ENCODE measurements at places on chromosomes 1 and 21.

- no peak for DNase-seq
Measured at GRCh38 chr1:153238527-153238926, 21.0 kb upstream of the LORICRIN start.

- no peak for DNase-seq
Measured at GRCh38 chr1:7646164-7646563, 124.9 kb upstream of the VAMP3 start.

GRCh38 chr21:46634427-46634826 is 1.0 kb upstream of the PRMT2 start:
- DNase-seq: no peak

DNA sequence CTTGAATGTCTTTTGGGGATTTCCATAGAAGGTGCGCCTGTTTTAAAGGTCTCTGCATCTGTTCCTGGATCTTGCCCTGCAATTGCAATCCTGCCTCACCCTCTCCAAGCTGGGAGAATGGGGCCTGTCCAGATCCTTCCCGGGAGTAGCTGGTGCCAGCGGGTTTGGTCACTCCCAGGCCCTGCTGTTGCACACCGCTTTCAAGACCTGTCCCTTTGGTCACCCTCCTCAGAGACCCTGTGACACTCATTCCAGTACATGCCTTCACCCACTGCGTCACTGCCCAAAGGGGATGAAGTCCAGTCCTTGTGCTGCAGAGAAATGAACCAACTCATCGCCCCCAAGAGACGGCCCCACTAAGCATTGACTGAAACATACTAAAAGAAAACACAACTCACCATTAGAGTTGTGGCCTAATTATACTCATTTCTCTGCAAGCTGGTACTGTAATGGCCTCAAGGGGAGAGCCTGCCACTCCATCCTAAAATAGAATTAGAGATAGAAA is 1.9 kb upstream of the IRF2BP2 start:
- no peak for DNase-seq

- no peak for DNase-seq
Measured at GRCh38 chr1:35247256-35247655, 21.3 kb upstream of the ZMYM4 start.

DNA sequence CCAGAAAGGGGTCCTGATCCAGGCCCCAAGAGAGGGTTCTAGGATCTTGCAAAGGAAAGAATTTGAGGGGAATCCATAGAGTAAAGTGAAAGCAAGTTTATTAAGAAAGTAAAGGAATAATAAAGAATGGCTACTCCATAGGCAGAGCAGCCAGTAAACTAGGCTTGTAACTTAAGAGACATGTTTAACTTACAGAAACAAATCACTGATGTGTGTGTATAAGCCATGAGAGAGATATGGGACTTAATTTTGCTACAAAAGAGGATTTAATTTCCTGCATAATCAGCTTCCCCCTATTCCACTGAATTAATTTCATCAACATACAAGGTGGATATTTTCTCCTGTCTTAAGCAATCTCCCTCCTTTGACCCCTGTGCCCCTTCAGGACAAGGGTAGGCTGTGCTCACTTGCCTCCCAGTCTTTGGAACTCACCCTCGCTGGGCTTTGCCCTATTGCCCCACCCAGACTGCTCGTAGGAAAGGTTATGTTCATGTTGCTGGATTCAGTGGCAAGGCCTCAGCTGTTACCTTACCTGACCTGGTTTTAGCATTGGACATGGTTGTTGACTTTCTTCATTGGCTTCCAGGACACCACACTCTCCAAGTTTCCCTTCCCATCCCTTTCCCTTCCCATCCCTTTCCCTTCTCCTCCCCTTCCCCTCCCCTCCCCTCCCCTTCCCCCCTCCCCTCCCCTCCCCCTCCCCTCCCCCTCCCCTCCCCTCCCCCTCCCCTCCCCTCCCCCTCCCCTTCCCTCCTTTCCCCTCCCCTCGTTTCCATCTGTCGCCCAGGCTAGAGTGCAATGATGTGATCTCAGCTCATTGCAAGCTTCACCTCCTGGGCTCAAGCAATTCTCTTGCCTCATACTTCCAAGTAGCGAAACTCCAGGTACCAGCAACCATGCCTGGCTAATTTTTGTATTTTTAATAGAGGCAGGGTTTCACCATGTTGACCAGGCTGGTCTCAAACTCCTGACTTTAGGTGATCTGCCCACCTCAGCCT is 44.6 kb downstream of the TBCE start:
- no peak for DNase-seq

GRCh38 chr21:36976882-36977651 is 10.6 kb upstream of the HLCS start:
- no peak for DNase-seq

DNA sequence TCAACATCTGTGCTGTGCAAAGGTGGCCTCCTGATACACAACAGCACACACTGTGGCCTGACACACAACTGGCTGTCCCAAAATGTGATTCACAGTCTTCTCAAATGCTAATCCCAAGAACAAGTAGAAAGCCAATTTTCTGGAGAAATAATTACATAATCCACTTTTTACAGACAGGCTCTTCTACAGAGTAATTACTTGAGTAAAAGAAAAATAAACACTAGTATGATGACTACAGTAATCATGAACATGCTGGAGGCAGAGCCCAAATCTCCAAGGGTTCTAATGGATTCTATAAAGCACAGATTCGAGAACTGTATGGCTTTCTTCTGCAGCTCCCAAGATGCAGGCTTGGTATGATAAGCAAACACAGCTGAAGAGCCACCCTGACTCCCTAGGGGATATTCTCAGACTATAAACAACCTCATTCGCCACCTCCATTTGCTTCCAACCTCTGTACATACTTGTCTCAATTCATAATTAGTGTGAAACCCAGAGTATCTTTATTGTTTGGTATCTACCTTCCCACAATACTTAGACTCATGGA is 81.9 kb downstream of the SIPA1L2 start:
- DNase-seq: no peak

GRCh38 chr1:78214334-78214733 is 168.6 kb downstream of the GIPC2 start:
- no peak for DNase-seq

- DNase-seq: no peak
Measured at GRCh38 chr1:165342168-165342567, 14.3 kb downstream of the LMX1A start.

Measured in keratinocyte (primary cell).